ENCODE measurements at places on chromosomes 3 and 15. TPM values are rescaled to one million over a fixed set of nuclear protein-coding genes. Genes with fewer than 3 reads are reported as not detected.

CCDC9B gene
- total RNA-seq = 38.0 TPM

ZNF35 gene
- total RNA-seq = 11.2 TPM

GRCh38 chr3:42831321-42831713 lies 22.1 kb downstream of the ACKR2 start:
- DNase-seq = peak; percentile 18

FETUB gene
- not detected for total RNA-seq

NEK11 gene
- total RNA-seq = 14.4 TPM

DNA sequence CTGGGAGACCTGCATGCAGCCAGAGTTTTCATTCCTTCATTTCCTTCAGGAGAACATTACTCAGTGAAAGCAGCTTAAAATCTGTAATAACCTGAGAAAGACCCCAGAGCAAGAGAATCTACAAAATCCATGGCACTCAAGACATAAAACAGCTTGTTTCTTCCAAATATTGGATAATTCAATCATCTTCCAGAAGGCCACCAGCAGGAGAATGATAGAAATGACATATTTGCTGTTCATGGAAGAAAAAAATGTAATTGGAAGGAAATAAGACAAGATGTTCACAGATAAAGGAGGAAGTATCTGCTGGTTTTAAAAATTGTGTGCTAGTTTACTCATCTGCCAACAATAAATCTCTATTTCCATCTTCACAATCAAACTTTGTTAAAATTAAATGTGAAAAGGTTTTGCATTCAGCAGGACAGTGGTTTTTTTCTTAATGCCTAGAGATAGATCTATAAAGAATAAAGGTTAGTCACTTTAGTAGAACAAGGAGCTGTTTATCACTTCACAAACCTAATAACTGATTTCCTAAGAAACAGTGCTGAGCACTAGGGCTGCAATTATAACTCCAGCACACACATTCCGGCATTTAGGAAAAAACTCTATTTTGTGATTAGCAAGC lies 530.8 kb downstream of the NSUN3 start:
- DNase-seq = no peak

DNA sequence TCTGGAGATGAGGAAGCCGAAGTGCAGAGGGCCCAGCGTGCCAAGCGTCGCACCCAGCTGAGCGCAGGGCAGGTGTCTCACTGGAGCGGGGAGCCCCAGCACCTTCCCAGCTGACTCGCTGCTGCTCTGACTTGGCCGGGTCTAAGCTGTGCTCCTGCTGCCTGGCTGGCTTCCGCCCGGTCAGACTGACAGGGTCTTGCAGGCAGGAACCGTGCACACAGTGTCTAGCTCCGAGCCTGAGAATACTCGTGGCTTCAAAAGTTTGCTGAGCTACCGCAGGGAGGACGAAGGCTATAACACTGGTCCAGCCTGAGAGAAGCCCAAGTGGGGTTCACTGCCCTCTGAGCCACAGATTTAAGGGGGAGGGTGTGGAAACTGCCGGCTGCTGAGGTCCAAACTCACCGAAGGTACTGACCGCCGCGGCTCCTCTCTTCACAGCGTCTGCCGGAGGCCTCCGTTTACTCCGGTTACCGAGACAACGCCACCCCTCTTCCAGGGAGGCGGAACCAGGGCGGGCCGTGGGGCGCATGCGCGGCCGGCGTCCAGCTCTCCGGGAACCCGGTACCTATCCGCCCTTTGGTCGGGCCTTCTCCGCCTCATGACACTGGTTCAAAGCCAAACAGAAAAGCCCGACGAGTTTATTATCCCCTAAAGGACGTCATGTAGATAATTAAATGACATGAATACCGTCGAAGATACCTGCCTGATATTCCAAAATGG lies at the start of gene CFAP44:
TSS of gene CFAP44 (minus strand) at position 443 of the 720 bp plus-strand sequence. CDS start 7,829 bp downstream, outside the sequence.
- DNase-seq = peak; percentile 65

- no peak for DNase-seq
Measured at GRCh38 chr15:29086001-29086400, 183.6 kb downstream of the NSMCE3 start.

IMPG2 gene
- total RNA-seq = 0.33 TPM

GRCh38 chr3:113005611-113006010 lies 14.8 kb downstream of the GTPBP8 start:
- no peak for DNase-seq

RYR3 gene
- 0.17 TPM for total RNA-seq

ABHD6 gene
- total RNA-seq = 10.0 TPM

GRCh38 chr3:14016900-14017475 lies 107.7 kb downstream of the CHCHD4 start:
- no peak for DNase-seq

DNA sequence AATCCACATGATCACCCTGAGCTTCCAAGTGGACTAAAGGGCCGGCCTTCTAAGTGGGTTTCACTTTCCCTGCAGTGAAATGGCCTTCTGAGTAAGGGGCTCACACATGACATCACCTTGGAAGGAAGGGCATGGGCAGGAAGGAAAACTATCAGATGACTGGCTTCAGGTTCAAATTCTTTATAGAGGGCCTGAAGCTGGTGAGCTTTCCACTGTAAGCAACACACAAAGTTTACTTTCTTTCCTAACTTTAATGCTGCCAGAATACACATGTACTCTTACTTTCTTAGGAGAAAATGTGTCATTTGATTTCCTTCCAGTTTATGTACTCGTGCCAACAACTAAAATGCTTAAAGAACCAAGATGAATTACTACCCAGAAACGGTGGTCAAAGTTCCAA lies 475.6 kb downstream of the FOXP1 start:
- DNase-seq = peak; percentile 70

STRA6 gene
- 0.17 TPM for total RNA-seq

DNA sequence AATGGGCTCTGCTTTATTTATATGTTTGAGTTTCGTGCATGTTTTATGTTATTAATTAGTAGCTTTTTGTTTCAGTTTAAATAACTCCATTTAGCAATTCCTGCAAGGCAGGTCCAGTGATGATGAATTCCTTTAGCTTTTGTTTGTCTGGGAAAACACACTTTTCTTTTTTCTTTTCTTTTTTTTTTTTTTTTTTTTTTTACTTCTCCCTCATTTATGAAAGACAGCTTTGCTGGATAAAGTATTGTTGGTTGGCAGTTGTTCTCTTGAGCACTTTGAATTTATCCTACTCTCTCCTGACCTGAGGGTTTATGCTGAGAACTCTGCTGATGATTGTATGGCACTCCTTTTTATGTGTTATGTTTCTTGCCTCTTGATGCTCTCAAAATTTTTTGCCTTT lies 35.7 kb downstream of the TMEM39A start:
- no peak for DNase-seq

GXYLT2 gene
- total RNA-seq = 14.1 TPM

DNA sequence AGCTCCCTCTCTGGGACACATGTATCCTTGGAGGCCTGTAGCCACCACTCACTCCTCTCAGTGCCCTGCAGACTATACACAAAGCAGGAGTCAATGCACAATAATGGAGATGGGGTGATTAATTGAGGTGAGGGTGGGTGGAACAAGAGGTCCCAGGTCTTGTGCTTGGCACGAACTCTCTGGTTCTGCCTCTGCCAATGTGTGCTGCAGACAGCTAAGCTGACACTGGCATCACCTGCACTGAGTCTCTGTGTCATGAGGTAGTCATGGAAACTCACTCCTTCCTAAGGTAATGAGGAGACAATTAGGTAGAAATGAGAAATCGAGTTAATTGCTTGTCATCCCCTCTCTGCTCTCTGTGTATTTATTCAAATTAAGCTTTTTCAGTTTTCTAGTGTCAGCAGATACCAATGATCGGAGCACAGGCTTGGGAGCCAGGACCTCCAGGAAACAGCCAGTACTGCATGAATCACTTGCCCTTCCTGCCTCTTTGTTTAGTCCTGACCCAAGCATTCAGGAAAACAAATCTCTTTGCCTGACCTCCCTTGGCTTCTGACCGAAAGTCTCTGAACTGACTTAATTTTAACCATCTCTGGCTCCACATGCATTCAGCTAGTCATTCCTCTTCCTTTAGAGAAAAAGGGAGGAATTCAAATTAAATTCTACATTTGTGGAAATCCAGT lies 56.7 kb downstream of the DRD3 start:
- peak; percentile 78 for DNase-seq

DNA sequence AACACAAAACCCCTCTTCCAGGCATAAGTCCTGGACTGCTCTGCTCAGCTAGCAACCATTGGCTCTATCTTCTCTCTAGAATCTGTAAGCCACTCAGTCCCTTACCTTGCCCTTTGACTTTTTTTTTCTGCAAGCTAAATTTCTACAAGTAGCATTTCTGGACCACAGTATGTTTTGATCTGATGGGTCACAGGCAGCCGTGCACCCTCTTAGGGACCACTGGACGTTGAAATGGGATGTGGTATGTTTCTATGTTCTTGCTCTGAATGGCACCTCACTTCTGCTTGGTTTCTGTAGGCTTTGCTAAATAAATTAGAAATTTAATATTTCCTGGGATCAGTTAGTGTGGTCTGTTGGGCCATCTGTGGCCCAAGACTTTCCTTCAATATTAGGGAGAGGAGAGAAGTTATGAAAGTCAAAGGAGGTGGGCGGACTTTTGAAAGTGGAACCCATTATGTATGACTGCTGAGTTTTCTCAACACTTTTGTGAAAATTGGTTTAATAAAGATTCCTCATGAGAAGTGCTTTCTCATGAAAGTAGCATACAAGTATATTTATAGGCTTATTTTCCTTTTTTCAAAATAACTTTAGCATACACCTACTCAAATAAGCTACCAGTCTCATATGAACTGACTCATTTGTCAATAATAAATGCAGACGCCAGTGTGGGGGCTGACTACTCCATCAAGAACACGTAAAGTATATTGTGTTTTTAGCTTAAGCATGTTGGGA lies 18.4 kb upstream of the TIPARP start:
- no peak for DNase-seq
